AG10803 (cell line): ENCODE measurements at places on chromosomes 2 and 18.
A peak's percentile ranks its signal among the peaks of the same experiment; 100 is the strongest.

- no peak for DNase-seq
These were observed 99.9 kb downstream of the USP34 start for GRCh38 chr2:61371027-61371426.

DNA sequence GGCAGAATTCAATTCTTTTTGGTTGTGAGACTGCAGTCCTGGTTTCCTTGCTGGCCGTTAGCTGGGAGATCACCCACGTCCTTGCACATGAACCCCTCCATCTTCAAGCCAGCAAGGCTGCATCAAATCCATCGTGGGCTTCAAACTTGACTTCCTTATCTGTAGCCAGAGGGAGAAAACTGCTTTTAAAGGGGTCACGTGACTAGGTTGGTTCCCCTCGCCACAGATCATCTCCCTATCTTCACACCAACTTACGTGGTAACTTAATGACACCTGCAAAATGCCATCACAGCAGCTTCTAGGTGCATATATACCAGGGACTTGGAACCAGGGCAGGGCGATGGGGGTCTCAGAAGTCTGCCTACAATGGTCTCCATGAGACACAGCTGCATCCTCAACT lies 169.5 kb downstream of the MTCL1 start:
- DNase-seq, result no peak

DNA sequence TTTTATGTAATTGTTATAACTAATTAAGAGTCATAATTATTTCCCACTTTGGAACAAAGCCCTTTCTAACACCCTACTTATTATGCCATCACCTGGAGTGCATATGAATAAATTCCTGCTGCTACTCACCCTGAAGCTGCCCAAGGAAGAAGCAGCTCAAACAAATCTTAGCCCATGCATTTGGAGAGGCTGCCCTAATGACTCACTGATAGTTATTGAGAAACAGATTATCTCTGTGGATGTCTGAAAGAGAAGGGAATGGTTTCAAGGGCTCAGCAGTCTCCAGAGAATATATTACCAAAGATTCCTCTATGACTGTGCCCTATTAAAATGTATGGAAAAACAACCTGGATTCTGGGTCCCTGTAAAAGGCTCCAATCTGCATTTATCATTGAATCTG lies 81.0 kb downstream of the GPR39 start:
- DNase-seq, result peak; percentile 9

DNA sequence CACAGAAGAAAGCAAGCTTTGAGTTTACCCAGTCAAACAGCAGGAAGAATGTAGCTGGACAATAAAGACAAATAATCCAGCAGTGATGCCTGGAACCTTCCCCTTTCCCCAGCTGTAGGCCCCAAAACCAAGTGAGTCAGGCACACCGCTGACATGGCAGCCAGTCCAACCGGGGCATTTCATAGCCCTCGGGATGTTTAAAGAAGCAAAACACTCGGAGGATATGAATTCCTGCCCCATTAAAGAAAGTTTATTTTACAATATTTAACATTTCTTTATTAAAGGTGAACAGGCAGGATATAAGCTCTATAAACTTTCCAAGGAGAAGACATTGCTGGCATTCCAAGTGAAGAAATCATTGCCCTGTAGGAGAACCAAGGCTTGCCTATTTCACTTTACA lies 507.6 kb upstream of the TNP1 start:
- DNase-seq, result no peak

- DNase-seq, result no peak
These were observed 555.9 kb upstream of the HS6ST1 start for GRCh38 chr2:128874608-128875007.

- no peak for DNase-seq
These were observed 156.6 kb downstream of the TXNL1 start for GRCh38 chr18:56481751-56482150.

- no peak for DNase-seq
These were observed 63.3 kb upstream of the ITPRID2 start for GRCh38 chr2:181828122-181828705.

DNA sequence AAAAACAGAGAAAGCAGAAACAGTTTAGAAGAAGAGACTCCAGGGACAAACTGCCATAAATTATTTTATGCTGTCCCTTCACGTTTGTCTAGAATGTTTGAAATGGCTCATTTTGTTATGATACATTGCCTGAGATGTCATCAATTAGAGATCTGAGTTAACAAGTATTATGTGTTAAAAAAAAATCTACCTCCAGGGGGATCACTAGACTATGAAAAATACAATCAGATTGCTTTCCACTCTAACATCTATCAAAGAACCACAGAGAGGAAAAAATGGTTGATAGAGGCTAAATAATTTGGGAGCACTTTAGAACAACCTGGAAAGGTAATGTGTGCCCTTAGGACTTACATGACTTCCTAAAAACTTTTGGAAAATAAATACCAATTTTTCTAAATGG lies 103.8 kb upstream of the CCDC150 start:
- no peak for DNase-seq

- peak; percentile 48 for DNase-seq
These were observed 32.1 kb downstream of the GLS start for GRCh38 chr2:190912726-190913125.

- peak; percentile 21 for DNase-seq
These were observed 3.3 kb upstream of the ZBTB7C start for GRCh38 chr18:48412339-48412929.

DNA sequence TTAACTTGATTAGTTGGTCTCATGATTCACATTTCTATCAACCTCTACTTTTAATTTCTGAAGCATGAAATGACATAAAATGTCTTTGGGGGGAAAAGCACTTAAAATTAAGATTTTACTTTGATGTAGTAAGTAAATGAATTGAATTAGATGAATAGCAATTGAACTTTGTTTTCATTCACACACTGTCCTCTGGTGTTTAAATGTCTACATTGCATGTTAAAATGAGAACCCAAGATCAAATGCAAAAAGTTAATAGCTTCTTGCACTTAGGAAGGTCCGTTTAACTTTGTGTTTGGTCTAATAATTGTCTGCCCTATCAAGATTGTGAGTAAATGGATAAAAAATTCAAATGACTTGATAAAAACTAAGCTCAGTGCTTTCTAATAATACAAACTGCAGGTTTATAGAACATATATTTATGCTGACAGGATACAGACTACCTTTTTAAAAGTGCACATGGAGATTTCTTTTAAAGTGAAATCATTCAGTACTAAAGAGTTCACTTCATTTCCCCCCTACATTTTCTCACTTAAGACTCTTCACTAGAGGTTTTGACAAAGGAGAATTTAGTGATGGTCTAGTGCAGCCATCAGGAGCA lies 156.2 kb upstream of the NABP1 start:
- peak; percentile 37 for DNase-seq

GRCh38 chr18:31061945-31062344 lies 19.4 kb upstream of the DSC3 start:
- no peak for DNase-seq

DNA sequence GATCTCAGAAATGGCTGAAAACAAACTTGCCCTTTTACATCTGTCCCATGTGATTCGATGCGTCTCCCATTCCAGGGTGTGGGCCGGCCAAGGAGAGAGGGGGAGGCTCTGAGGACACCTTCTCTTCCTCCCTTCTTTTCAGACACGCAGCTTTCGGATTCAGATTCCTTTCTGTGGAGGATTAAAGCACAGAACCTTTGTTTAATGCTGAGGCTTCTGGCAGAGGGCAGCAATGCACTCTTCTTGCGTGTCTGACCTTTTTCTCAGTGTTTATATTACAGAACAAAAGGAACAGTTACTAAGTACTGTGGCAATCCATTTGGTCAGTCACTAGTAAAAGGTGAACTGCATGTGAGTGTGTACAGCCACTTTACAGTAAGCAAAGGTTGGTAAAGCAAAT lies 268.9 kb upstream of the CCDC68 start:
- peak; percentile 51 for DNase-seq

GRCh38 chr18:45034179-45034578 lies 353.5 kb downstream of the SETBP1 start:
- no peak for DNase-seq

DNA sequence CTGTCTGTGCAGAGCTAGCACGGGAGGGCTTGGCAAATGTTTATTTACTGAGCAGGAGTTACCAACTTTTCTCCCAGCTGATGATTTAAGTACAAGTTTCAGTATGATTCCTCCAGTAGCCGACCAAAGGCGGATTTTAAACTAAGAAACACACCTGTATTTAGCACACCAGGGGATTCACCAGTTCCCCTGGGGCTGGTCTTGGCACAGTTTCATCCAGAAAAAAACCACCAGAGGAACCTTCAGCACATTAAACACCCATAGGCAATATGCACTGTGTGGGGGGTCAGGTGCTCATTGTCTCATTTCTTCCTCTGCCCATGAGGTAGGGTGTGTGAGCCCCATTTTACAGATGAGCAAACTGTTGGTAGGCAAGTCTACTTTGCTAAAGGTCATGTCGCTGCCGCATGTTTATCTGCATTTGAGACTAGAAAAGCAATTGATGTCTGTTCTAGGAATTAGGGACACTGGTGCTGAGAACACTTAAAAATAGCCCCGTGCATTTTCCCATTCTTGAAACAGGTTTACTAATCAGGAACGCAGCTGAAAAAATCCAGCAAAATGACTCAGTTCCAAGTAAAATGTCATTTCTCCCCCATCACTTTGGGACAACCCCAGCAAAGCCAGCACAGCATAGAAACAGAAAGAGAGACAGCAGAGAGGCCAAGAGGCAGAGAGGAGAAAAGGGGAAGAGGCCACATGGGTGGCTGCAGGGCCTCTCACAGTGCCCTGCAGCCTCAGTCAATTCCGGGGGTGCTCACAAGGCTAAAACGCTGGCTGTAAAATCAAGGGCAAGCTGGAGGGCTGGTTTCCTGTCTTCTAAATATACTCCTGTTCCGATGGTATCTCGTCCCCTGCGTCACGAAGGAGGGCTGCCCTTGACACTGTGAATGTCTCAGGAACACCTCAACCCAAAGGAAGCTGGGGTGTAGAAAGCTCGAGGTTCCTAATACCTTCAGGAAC lies 166.8 kb upstream of the ID2 start:
- DNase-seq, result no peak

GRCh38 chr2:239876271-239876947 lies 148.7 kb downstream of the NDUFA10 start:
- DNase-seq, result no peak

DNA sequence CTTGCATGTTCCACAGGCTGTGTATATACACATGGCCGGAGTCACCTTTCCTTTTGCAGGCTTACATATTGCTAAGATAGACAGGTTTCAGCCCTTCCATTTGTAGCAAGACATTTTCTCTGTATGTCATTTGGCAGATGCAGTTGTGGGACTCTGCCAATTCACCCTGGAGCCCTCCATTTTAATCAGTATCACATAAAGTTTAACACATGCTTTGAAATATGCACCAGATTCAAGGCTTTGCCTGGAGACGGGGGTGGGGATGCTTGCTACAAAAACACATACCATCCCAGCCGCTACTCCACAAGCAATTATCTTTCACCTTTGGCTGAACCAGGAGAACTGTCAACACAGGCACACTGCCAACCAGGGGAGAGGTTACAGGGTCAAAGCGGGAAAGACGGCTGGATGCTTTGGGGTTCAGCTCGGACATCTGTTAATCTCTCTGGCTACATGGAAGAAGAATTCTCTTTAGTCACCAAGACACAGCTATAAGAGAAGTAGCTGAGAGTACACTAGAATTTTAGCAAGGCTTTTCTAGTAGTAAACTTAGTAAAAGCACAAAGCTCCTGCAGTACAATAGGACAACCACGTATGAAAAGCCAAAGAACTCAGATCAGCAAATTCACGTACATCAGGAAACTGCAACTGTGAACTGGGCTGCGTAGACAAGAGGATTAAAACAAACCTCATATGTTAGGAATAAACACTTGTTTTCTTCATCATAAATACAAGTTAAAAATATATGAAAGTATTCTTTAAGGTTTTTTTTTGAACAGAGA lies 130.9 kb downstream of the EXOC6B start:
- DNase-seq, result peak; percentile 81

DNA sequence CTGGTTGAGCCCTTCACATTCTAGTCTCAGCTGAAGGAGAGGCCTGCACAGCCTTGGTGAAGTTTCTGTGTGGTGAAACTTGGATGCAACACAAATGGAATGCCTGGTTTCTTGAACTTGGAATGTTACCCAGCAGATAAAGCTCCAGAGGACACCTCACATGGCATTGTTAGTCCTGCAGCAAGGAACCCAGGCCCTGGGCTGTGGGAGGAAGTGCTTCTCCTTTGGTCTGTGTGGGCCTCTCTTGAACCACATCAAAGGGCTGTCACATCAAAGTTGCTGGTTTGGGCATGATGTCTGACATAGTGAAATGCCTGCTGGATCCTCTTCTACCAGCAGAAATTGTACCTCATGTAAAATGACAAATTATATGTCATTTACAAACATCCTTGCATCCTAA lies 198.5 kb downstream of the FHOD3 start:
- DNase-seq, result peak; percentile 52

GRCh38 chr2:163348857-163349380 lies 386.9 kb downstream of the FIGN start:
- DNase-seq, result peak; percentile 41

DNA sequence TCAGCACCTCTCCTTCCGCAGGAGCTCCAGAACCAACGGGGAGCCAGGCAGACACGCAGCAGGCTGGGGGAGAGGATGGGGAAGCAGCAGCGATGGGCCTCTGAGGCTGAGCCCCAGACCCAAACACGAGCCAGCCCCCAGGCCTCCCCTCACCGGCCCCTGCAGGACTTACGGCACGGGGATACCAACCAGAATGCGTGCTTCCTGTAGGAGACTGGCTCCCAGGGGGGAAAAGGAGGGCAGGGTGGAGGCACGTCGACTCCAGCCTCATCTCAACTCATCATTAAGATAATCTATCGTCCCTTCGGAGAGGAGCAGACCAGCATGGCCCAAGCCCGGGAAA lies 495.1 kb upstream of the MYT1L start:
- DNase-seq, result no peak

DNA sequence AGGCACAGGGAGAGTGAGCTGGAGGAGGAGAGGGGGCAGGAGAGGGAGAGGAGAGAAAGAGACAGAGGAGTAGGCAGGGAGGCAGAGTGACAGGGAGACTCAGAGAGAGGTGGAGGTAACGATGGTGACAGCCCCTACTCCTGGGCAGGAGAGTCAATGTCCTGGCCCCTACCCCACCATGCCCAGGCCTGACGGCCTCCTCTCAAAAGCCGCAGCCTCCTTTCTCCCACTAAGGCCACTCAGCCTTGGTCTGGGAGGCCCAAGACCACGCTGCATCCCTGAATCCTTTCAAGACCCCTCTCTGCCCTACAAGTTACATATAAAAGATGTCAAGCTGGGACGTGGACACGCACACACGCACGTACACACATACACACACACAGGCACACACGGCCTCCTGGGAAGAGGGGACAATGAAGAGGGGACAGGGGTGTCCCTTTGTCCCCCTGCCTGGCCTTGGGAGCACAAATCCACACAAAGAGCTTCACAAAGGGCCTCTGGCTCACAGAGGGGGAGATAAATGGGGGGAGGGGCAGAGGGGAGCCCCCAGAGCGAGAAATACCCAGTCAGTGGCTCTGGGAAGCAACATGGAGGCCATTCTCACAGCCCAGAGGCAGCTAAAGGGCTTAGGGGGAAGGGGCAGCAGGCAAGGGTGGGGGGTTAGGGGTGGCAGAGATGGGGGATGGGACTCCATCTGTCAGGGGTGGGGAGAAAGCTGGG lies 19.5 kb upstream of the TNS1 start:
- DNase-seq, result no peak

- peak; percentile 28 for DNase-seq
These were observed 47.8 kb upstream of the RHOB start for GRCh38 chr2:20398956-20399567.
